ENCODE measurements at places on chromosomes 13 and 19.
A peak's percentile ranks its signal among the peaks of the same experiment; 100 is the strongest.

GRCh38 chr19:13154911-13155471 is 4.8 kb downstream of the IER2 start:
- DNase-seq, result peak; percentile 88

DNA sequence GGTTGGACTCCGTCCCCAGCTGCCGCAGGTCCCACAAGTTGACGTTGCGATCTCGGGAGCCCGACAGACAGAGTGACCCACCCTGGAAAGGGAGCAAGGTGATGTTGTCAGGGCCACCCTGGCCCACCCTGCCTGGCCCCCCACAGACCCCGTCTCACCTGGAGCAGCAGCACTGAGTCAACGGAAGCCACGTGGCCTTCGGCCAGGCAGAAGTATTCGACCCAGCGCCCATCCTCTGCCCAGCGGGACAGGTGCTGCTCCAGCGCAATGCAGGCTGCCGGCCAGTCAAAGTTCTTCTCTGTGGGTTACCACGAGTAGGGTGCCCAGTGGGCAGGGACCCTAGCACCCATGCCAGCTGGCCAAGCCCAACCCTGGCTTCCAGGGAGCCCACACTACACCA is 1.8 kb downstream of the FBXW9 start:
- DNase-seq, result no peak

DNA sequence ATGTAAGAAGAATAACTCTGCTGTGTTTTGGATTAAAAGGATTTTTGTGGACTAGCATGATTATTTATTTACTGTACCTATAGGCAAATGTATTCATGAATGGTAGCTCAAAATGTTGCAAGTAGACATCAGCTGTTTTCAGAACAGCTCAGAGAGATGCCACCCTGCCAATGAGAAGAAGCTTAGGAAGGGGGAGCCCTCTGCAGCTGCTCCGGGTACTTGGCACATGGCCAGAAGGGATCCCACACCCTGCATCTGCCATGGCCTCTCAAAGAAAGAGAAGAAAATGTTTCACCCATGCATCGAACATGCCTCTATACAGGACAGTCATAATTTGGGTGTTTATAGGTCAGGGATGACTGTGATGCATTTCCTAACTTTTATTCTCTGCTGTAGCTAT is 30.5 kb upstream of the MBNL2 start:
- DNase-seq, result no peak

- no peak for DNase-seq
These were observed 69.7 kb upstream of the GPR183 start for GRCh38 chr13:99376924-99377323.

DNA sequence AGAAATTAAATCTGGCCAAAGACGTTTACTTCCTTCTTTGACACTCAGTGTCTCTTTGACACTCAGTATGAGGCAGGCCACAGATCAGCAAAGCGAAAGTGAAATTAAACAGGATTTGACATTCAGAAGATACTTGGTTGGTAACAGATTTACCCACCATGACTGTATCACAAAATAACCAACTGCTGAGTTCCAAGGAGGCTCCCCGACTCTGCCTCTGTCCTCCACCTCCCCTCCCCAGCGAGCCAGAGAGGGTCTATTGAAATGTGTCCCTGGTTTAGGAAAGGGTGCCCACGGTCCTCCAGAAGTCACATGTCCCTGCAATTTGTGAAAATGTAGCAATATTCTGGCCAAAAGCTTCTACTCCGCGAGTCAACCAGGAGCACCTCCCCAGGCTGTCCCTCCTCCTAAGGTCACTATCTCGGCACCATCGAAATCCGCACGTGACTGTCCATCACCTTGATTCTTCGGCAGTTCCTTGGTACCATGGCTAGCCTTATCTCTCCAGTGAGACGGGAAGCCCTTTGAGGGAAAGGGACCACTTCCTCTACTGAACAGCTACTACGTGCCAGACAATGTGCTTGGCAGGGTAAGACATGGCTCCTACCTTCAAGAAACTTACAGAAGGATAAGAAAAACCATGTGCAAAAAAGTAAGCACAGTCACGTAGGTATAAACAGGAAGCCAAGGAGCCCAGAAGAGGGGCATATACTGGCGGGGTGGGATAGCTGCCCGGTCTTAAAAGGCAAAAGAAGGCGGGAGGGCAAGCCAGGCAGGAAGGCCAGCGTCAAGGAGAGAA is 1.5 kb downstream of the N4BP2L1 start:
- DNase-seq, result peak; percentile 58

DNA sequence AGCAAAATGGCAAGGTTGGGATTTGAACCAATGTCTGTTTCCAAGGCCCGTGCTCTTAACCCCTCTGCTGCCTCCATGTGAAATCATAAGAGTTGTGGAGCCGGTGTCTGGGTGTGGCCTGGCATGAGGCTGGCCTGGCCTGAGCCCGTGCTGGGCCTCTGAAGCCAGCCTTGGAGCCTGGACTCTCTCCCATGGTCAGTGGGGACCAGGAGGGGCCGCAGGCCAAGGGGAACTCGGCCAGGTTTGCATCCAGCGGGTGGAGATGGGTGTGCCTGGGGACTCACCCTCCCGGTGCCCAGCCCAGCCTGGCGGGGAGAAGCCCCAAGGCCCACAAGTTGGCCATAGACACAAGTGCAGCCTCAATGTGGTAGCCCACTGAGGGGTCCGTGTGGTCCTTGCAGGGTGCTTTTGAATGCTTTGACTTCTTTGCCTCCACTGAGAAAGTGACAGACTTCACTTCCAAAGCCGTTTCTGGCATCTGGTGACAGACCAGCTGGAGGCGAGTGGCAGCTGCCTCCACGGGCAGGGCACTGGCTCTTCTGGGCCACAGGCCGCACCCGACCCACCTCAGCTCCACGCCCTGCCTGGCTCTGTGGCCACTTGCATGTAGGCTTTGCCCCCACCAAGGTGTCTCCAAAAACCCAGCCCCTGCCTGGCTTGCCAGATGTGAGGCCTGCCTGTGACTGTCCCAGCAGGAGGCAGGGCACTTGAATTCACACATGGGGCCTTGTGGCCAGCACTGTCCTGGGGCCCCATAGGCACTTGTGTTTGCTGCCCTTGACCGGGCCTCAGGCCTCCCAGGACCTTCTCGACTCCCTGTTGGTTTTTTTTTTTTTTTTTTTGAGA is 26.2 kb upstream of the NCCRP1 start:
- no peak for DNase-seq

Data from activated T-cell treated with anti-CD3 and anti-CD28 coated beads, Interleukin-2, amount 50 U/mL, for 48 hours (primary cell).